Esophagus muscularis mucosa (tissue), 4 donors: ENCODE measurements at places on chromosomes 7 and 10. TPM values are rescaled to one million over a fixed set of nuclear protein-coding genes. Genes with fewer than 3 reads are reported as not detected.

DNA sequence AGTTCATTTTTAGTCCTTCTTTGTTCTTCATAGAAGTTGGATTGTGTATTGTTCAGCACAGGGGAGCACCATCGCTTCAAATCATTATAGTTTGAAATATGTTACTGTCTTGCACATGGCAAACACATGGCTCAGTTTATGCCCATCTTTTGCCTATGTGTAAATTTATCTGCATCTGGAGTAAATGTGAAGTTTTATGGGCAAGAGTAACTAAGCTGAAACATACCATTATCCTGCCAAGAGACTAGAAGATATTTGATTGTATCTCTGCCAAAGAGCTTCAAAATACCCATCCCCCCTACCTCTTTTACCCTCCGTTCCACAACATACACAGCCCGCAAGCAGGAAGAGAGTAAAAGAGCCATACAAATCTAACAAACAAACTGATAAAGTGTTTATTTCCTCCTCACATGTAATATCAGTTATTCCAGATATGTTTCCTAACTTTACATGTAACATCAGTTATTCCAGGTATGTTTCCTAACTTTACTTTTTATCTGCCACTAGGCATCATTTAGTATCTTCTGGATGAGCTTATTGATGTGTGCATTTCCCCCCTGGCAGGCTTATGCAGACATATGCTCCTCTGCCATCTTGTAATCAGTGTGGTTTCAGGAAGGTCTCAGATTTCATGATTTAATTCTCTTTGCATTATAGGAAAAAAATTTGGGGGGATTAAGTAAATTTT is 127.7 kb downstream of the SRI start:
- DNase-seq, result no peak
- no peak overlapping the region for H3K4me3 ChIP-seq
- H3K27me3 ChIP-seq, result no peaks in the 10 kb centered on the region
- H3K36me3 ChIP-seq, result no peaks in the 10 kb centered on the region

GRCh38 chr10:88243836-88244730 is 339.0 kb downstream of the RNLS start:
- no peak overlapping the region for H3K4me3 ChIP-seq
- DNase-seq, result no peak
- H3K36me3 ChIP-seq, result no peaks in the 10 kb centered on the region
- H3K4me1 ChIP-seq, result peaks cover 43% of the 10 kb centered on the region
- no peaks in the 10 kb centered on the region for H3K27me3 ChIP-seq
- H3K27ac ChIP-seq, result peak overlapping the region; percentile 51

GRCh38 chr10:77002872-77003271 is 634.7 kb downstream of the KCNMA1 start:
- no peaks in the 10 kb centered on the region for H3K36me3 ChIP-seq
- no peak overlapping the region for H3K27ac ChIP-seq
- peaks cover 9% of the 10 kb centered on the region for H3K4me1 ChIP-seq
- DNase-seq, result no peak

DNA sequence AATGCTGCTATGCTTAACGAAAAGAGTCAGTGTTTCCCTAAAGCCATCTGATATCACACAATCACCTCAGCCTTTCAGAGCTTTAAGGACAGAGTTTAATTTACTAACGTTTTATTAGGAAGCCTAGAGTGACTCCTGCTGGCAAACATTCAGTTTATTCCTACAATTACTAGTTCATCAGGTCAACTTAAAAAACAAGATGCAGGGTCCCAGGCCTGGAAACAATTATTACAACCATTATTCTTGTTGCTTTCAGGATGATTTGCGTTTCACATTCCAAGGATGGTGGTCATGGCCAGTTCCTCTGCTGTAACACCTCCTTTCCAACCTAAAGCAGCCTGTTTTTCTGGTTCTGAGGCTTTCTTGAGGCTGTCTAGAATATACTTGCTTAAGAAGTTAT is 1.5 kb upstream of the FAM53B start:
- no peaks in the 10 kb centered on the region for H3K27me3 ChIP-seq
- peaks cover 7% of the 10 kb centered on the region for H3K36me3 ChIP-seq
- DNase-seq, result no peak
- H3K27ac ChIP-seq, result peak overlapping the region; percentile 89
- H3K4me3 ChIP-seq, result no peak overlapping the region
- H3K4me1 ChIP-seq, result peaks cover 42% of the 10 kb centered on the region

- H3K36me3 ChIP-seq, result no peaks in the 10 kb centered on the region
- H3K27ac ChIP-seq, result no peak overlapping the region
- no peak overlapping the region for H3K4me3 ChIP-seq
- no peaks in the 10 kb centered on the region for H3K4me1 ChIP-seq
These were observed 263.5 kb upstream of the PODXL start for GRCh38 chr7:131819891-131820290.

- no peaks in the 10 kb centered on the region for H3K27me3 ChIP-seq
- H3K4me1 ChIP-seq, result peaks cover 44% of the 10 kb centered on the region
- peak overlapping the region; percentile 85 for H3K4me3 ChIP-seq
- H3K27ac ChIP-seq, result peak overlapping the region; percentile 77
These were observed 1.6 kb downstream of the FAM171A1 start for GRCh38 chr10:15369256-15370211.

DNA sequence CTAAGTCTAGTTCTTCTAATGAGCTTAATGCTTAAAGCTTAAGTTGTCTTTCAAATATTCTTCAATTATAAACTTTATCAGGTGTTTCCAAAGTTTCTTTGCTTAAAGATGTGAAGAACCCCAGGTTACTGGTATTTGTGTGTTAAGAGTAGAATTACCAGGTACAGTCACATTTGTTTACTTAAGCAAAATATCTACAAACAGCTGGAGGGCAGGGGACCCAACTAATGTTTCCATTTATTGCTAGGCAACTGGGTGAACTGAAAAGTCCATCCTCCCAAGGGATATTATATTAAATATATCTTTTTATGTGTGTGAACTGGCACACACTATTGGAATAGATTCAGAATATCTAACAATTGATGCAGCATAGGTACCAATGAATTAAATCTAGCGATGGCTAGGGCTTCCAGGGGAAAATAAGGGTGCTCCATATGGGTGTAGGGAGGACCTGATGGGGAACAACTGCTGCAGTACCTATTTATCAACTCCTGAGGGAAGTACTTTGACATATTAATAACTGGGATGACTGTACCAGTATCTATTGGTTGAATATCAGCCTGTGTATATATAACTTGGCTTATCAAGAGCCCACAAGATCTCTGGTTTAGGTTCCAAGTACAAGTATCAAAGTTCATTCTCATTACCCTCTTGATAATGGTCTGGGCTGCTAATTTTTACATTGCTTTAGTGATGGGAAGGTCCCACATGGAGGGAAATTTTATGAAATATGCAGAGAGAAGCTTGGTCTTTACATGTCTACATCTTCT is 10.3 kb upstream of the AGR3 start:
- no peaks in the 10 kb centered on the region for H3K36me3 ChIP-seq
- H3K4me3 ChIP-seq, result no peak overlapping the region
- H3K27ac ChIP-seq, result no peak overlapping the region
- H3K4me1 ChIP-seq, result no peaks in the 10 kb centered on the region
- DNase-seq, result no peak
- H3K27me3 ChIP-seq, result no peaks in the 10 kb centered on the region

DNA sequence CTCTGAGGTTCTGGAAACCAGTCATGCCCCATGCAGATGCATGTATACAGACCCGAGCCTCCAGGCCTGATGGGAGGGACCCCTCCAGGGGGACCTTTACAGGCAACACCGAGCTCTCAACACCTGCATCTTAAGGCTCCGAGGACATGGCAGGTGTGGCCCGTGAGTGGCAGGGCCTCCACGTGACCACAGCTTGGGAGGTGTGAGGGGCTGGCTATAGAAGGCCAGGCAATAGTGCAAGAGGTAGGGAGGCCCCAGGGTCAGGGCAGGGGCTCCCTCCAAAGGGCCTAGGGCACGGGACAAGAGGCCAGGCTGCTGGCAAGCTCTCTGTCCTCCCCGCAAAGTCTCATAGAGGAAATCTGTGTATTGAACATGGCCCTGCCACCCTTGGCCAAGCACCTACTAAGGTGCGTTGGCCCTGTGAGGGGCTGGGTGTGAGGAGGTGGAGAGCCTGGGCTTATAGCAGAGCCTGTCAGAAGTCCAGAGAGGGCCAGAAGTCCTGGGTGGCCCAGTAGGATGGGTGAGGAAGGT is 134.2 kb downstream of the PTPN20 start:
- no peaks in the 10 kb centered on the region for H3K36me3 ChIP-seq
- H3K27me3 ChIP-seq, result no peaks in the 10 kb centered on the region
- DNase-seq, result no peak
- peaks cover 12% of the 10 kb centered on the region for H3K4me1 ChIP-seq
- H3K27ac ChIP-seq, result no peak overlapping the region

DNA sequence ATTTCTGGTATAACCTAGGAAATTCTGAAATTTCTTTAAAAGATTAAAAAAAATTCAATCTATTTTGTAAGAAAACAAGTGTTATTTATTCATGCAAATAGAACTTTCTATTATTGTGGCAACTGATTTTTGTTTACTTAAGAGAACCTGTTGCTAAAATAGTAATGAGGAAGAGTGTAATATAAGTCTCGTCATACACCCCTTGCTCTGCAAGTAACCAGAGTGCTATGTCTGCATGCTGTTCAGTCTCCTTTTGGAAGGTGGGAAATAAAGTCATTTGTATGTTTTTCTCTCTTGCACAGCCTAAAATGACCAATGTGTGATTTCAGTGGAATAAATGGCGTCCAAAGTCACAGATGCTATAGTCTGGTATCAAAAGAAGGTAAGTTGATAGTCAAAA is 41.3 kb downstream of the PHTF2 start:
- no peaks in the 10 kb centered on the region for H3K4me1 ChIP-seq
- no peak overlapping the region for H3K4me3 ChIP-seq
- no peak overlapping the region for H3K27ac ChIP-seq
- H3K36me3 ChIP-seq, result no peaks in the 10 kb centered on the region

DKK1 gene
- 0.69 TPM for total RNA-seq

ANKRD1 gene
- not detected for total RNA-seq

IPMK gene
- 5.5 TPM for total RNA-seq

PNLIP gene
- not detected for total RNA-seq
